NK-92 treated with Interleukin-12 subunit alpha and Interleukin-12 subunit beta, amount 100 ng/mL, for 24 hours (cell line): ENCODE measurements at places on chromosomes 1 and 21.

DNA sequence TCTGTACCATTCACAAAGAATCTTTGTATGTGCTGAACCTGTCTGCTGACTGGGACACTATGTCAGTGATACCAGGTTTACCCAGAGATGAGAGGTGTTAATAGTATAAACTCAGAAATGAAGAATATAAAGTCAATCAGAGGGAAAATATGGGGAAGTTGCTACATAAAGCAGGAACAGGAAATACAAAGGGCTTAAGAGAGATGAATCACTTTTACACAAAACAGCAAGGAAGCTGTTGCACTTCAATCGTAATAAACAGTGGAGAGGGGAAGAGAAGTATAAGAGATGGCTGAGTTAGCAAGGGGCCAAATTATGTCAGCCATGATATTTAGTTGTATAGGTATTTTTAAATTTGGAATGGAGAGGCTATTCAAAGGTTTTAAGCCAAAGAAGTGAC, 890.2 kb upstream of the NCAM2 start:
- DNase-seq = no peak

GRCh38 chr1:245256528-245256927, 101.7 kb downstream of the KIF26B start:
- no peak for DNase-seq

GRCh38 chr21:26900980-26901379, 55.8 kb upstream of the ADAMTS1 start:
- no peak for DNase-seq

- DNase-seq = no peak
Observed at GRCh38 chr1:222643606-222643937, 25.7 kb downstream of the MIA3 start.

DNA sequence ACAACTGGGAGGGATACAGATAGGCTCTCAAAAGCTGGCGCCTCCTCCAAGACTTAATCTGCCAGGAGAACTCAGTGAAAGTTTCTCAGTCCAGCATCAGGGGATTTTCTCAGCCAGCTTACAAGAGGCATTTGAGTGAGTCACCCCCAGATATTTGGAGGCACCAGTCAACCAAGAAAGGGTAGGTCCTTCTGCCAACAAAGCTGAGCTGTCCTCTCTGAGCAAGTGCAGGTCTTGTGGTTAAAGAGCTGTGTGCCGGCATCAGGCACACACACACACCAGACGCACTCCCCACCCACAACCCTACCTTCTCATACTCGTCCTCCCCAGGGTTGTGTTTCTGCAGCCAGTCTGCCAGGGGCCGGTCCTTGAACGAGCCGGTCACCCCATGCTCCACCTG, 27.0 kb upstream of the PPP1R15B start:
- DNase-seq = no peak

- DNase-seq = no peak
Observed at GRCh38 chr1:28426831-28427230, 57.3 kb downstream of the PHACTR4 start.

GRCh38 chr1:47537268-47537667, 99.4 kb downstream of the FOXD2 start:
- DNase-seq = no peak

DNA sequence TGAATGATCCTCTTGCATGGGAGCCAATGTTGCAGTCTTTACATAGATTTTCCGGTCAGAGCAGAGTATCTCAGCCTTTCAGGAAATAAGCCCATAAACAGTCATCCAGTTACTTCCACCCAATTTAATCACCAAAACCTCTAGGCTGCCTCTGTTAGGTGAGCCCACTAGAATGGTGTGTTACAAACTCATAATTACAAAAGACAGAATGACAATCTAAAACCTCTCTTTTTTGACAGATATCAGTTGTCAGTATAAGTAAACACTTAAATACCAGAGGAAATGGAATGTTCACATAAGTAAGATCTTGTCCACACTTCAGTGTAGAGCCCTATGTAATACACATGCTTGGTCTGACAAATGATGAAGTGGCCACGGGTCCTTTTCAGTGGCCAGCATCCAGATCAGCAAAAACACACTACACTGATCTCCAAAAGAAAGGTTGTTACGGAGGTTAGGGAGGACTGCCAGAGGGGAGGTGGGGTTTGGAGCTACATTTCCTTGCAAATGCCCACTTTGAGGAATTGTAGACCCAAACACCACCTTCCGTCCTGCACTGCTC, 71.3 kb upstream of the FBXO28 start:
- no peak for DNase-seq

DNA sequence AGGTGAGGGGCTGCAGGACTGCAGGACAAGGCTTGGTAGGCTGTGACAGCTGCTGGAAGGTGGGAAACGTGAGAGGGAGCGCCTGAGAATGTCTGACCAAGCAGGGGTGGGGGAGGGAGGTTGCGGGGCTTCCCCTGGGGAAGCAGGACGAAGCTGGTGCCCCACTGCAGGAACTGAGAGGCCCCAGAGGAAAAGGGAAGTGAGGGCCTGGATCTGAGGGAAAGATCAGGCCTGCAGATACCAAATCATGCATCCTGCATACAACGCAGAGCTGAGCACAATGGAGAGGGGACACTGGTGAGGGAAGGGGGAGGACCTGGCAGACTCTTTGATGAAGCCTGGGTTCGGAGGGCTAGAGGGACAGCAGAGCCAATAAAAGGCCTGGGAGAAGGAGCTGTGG, 65.7 kb upstream of the BACE2 start:
- DNase-seq = no peak

DNA sequence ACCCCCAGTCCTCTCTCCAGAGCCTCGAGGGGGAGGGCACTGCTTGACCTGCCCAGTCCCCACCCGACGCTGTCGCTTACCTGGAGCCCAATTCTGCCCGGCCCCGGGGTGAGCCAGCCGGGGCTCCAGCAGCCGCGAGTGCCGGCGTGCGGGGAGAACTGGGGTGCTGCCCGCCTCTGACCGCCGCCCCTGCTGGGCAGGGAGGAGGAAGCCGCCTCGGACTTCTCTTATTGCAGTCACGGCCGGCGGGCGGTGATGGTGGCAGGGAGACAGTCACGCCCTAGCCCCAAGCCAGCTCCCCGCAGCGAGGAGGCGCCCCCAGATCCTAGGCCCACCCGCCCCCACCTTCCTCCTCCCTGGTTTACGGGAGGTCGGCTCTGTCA, at the start of gene FGR:
Gene FGR, minus strand, starts transcription at position 201 of the 383 bp plus-strand sequence. CDS start 11,269 bp downstream, outside the sequence.
- DNase-seq = no peak
